Endothelial cell of umbilical vein (primary cell): ENCODE measurements at places on chromosomes 4 and X. TPM values are rescaled to one million over a fixed set of nuclear protein-coding genes. Genes with fewer than 3 reads are reported as not detected.

DNA sequence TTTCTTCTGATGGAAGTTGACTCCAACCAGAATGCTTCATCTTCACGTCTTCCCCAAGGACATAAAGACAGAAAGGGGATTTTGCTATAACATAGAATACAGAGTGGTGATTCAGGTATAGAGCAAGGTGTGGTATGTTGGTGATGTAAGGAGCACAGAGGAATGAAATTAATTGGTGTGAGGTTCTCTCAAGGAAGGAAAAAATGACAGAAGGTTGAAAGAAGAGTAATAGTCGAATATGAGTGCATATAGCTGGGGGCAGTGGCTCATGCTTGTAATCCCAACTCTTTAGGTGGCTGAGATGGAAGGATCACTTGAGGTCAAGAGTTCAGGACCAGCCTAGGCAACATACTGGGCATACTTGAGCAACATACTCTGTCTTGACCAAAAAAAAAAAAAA is 20.1 kb downstream of the KIAA0232 start:
- peaks cover 15% of the 10 kb centered on the region for H3K4me1 ChIP-seq
- DNase-seq, result no peak
- H3K4me3 ChIP-seq, result no peak overlapping the region

The CXXC4 gene
- polyA plus RNA-seq, result not detected in 2 replicates

The P2RY8 gene
- not detected in 2 replicates for polyA plus RNA-seq

- H3K4me3 ChIP-seq, result no peak overlapping the region
- no peak overlapping the region for H3K27ac ChIP-seq
- no peaks in the 10 kb centered on the region for H3K36me3 ChIP-seq
- no peaks in the 10 kb centered on the region for H3K4me1 ChIP-seq
These were observed 317.7 kb upstream of the ANXA10 start for GRCh38 chr4:167774646-167775045.

GRCh38 chr4:86098691-86099090 is 261.2 kb downstream of the MAPK10 start:
- no peaks in the 10 kb centered on the region for H3K36me3 ChIP-seq
- H3K27me3 ChIP-seq, result no peaks in the 10 kb centered on the region
- H3K4me1 ChIP-seq, result no peaks in the 10 kb centered on the region
- H3K27ac ChIP-seq, result no peak overlapping the region

GRCh38 chr4:75561789-75562188 is 5.9 kb downstream of the ODAPH start:
- no peaks in the 10 kb centered on the region for H3K36me3 ChIP-seq
- peaks cover 5% of the 10 kb centered on the region for H3K27me3 ChIP-seq
- H3K4me1 ChIP-seq, result no peaks in the 10 kb centered on the region
- no peak overlapping the region for H3K27ac ChIP-seq
- no peak overlapping the region for H3K4me3 ChIP-seq
- DNase-seq, result no peak

The RHOXF2B gene
- polyA plus RNA-seq, result not detected in 2 replicates

- peaks cover 3% of the 10 kb centered on the region for H3K27me3 ChIP-seq
- peak; percentile 17 for DNase-seq
- H3K4me1 ChIP-seq, result no peaks in the 10 kb centered on the region
- no peaks in the 10 kb centered on the region for H3K36me3 ChIP-seq
These were observed 161.2 kb upstream of the WDFY3 start for GRCh38 chr4:85127653-85128052.

The SORCS2 gene
- polyA plus RNA-seq, result not detected in 2 replicates

The TLR1 gene
- polyA plus RNA-seq, result 0.59 and 0.81 TPM in 2 replicates

DNA sequence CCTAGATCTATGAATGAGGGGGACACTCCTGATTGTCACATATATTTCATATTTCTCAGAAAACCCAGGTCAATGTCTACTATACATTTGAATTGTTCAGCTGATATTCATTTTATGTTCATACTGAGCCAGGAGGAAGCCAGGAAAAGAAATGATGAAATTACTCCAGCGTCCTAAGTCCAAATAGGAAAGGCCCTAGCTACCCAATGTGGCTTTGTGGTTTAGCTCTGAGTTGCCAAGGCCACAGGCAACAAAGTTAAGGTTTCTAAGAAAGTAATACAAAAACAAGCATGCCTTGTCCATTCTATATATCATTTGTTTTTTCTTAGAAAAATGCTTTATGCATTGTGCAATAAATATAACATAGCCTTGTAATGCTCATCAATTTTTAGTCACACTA is 4.5 kb upstream of the CSN2 start:
- H3K4me3 ChIP-seq, result no peak overlapping the region
- peaks cover 2% of the 10 kb centered on the region for H3K27me3 ChIP-seq
- no peaks in the 10 kb centered on the region for H3K4me1 ChIP-seq
- no peak overlapping the region for H3K27ac ChIP-seq
- no peaks in the 10 kb centered on the region for H3K36me3 ChIP-seq

DNA sequence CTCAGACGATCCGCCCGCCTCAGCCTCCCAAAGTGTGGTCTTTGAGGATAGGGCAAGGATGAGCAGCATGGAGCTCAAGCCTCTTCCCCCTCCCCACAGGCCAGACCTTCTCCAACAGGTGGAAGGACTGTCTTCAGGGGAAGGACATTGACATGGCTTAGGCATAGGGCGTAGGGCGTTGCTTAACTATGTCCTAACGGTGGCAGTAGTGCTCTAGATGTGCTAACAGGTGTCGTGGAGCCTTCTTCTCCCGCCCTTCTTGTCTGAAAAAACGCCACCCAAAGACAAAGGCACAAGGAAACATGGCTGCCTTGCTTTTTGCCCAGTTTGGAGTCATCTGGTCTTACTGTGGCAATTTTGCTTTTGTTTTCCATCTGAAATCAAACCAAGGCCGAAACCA is 219.8 kb downstream of the OR13H1 start:
- DNase-seq, result no peak
- H3K36me3 ChIP-seq, result no peaks in the 10 kb centered on the region
- no peak overlapping the region for H3K4me3 ChIP-seq
- no peak overlapping the region for H3K27ac ChIP-seq

- no peak overlapping the region for H3K4me3 ChIP-seq
- no peaks in the 10 kb centered on the region for H3K4me1 ChIP-seq
- H3K36me3 ChIP-seq, result no peaks in the 10 kb centered on the region
- H3K27ac ChIP-seq, result no peak overlapping the region
These were observed 7.4 kb downstream of the UVSSA start for GRCh38 chr4:1354136-1354982.

- DNase-seq, result no peak
- no peaks in the 10 kb centered on the region for H3K27me3 ChIP-seq
- H3K27ac ChIP-seq, result peak overlapping the region; percentile 21
- no peak overlapping the region for H3K4me3 ChIP-seq
These were observed 345.1 kb upstream of the HS3ST1 start for GRCh38 chr4:11773798-11774197.

DNA sequence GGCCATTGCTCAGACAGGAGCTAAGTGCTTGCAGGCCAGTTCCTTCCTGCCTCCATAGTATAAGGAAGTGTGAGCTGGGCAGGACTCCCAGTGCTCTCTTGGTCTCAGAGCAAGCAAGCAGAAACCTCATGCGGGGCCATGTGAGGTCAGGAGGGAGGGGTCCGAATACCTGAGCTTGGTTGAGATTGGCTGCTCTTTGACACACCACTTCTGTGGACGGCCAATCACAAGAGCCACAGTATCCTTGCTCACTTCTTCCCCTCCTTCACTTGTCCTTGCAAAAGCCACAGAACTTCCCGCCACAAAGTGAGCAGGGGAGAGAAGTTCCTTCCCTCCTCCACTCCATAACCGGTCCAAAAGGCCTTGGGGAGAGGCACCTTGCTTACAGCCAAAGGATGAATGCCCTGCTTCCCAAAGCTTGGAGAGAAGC is 56.7 kb downstream of the PRPS1 start:
- no peaks in the 10 kb centered on the region for H3K27me3 ChIP-seq
- H3K36me3 ChIP-seq, result no peaks in the 10 kb centered on the region
- H3K27ac ChIP-seq, result peak overlapping the region; percentile 14
- H3K4me1 ChIP-seq, result peaks cover 41% of the 10 kb centered on the region
- DNase-seq, result peak; percentile 83

The METAP1 gene
- 17.8 and 26.4 TPM in 2 replicates for polyA plus RNA-seq

The ADGRG4 gene
- polyA plus RNA-seq, result 0.08 and 0.13 TPM in 2 replicates

The TMPRSS11F gene
- not detected in 2 replicates for polyA plus RNA-seq

GRCh38 chr4:146342600-146343192 is 128.4 kb downstream of the REELD1 start:
- H3K36me3 ChIP-seq, result no peaks in the 10 kb centered on the region
- H3K4me1 ChIP-seq, result peaks cover 5% of the 10 kb centered on the region
- H3K27ac ChIP-seq, result no peak overlapping the region
- no peak overlapping the region for H3K4me3 ChIP-seq
- H3K27me3 ChIP-seq, result no peaks in the 10 kb centered on the region
- DNase-seq, result peak; percentile 70

DNA sequence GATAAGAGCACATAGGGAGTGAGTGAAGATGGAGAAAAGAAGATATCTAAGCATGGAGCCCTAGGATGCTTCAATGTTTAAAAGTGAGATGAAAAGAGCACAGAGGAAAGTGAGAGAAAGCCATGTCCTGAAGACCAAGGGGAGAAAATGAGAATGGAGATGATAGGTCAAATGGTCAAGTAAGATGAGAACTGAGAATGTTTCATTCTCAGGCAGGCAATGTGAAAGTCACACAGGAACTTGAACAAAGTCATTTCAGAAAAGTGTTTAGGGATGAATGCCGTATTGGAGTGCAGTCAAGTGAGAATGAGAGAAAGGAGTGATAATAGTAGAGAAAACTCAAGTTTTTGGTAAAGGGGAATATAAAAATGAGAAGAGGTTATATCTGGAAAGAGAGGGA is 148.7 kb upstream of the PTCHD1 start:
- H3K36me3 ChIP-seq, result no peaks in the 10 kb centered on the region
- no peaks in the 10 kb centered on the region for H3K27me3 ChIP-seq
- no peak overlapping the region for H3K27ac ChIP-seq
- no peak overlapping the region for H3K4me3 ChIP-seq
- DNase-seq, result no peak

DNA sequence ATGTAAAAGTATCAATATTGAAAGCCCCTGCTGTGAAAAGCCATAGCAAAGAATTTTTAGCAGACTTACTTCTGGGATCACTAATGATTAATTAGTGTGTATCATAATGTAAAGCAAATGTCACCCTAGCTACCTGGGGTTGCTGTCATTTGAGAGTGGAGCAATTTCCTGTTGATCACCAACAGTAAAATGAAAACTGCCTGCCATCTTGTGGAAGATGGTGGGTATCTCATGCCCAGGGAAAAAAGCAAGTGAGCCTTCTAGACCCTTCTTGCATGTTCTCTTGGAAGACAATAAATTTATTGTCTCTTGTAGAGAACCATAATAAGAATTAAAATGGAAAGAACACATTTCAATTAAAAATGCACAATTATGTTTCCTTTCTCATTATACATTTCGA is 360.2 kb downstream of the ZIC3 start:
- no peak overlapping the region for H3K4me3 ChIP-seq
- no peak overlapping the region for H3K27ac ChIP-seq
- no peak for DNase-seq
- no peaks in the 10 kb centered on the region for H3K27me3 ChIP-seq
- no peaks in the 10 kb centered on the region for H3K4me1 ChIP-seq
- H3K36me3 ChIP-seq, result no peaks in the 10 kb centered on the region

DNA sequence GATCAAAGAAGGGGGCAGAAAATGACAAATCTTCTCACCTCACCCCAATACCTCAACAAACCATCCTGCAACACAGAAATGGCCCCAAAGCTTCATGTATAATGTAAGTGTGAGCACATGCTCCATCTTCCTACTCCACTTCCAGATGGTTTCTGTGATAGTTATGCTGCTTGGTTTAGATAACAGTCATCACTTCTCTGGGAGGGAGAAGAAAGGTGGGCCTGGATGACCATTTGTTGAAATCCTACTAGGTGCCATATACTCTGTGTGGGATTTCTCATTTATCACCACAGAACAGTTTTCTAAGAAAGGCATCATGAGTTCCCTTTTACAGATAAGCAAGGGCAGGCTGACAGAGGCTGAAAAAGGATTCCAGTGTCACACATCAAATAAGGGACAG is 31.3 kb upstream of the NXF3 start:
- H3K27ac ChIP-seq, result no peak overlapping the region
- H3K27me3 ChIP-seq, result no peaks in the 10 kb centered on the region
- DNase-seq, result no peak
- H3K36me3 ChIP-seq, result no peaks in the 10 kb centered on the region

- no peaks in the 10 kb centered on the region for H3K27me3 ChIP-seq
- DNase-seq, result no peak
- H3K36me3 ChIP-seq, result no peaks in the 10 kb centered on the region
- H3K4me3 ChIP-seq, result no peak overlapping the region
These were observed 143.8 kb downstream of the FANCB start for GRCh38 chrX:14729058-14729457.

DNA sequence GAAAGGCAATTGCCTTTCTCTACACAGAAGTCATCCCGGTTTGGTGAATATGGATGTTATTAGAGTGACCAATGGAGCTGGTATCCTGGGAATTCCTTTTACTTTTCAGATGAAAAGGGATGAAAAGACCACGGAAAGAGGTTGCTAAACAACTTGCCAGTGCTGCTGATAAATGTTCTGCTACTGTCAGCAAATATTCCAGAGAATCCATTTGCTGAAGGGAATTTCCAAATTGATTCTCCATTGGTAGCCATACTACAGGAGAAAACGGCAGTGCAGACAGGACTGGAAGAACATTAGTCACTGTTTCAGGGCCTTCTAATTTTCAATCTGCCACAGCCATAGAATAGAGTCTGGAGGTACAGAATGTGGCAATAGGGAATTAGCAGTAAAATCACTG is 451.5 kb downstream of the PCDH11X start:
- H3K36me3 ChIP-seq, result no peaks in the 10 kb centered on the region
- no peak overlapping the region for H3K4me3 ChIP-seq
- H3K27me3 ChIP-seq, result no peaks in the 10 kb centered on the region

DNA sequence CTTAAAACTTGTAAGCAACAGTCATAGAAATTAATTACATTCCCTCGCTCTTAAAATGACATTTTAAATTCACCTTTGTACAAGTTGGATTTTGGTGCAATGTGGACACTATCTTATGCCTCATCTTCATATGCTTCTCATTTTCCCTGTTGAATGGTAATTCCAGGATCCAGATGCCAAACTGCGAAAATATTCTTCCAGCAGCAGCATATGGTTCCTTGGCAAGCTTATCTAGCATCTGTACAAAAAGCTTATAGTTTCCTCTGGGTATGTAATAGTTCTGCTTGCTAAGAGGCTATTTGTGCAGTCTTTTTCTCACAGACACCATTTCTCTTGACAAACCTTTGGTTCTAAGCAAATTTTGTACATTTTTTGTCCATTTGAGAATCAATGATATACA is 2079.7 kb upstream of the AGA start:
- no peak overlapping the region for H3K27ac ChIP-seq
- H3K36me3 ChIP-seq, result no peaks in the 10 kb centered on the region
- H3K27me3 ChIP-seq, result no peaks in the 10 kb centered on the region
- H3K4me1 ChIP-seq, result no peaks in the 10 kb centered on the region
- no peak overlapping the region for H3K4me3 ChIP-seq

DNA sequence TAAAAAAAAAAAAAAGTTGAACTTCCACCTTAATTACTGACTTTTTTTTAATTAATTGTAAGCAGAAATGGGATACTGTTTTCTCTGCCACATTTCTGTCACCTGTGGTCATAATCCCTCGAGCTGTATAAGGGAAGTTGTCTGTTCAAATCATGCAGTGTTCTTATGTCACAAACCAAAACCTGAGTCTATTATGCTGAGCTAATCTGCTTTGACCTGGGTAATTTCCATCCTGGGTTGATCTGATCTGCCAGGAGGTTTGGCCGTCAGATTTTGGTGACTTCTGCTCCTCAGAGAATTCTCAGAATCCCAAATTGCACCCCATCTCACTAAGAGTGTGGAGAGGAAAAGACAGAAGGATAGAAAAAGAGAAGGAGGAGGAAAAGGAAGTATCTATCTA is 683.1 kb downstream of the KCTD8 start:
- no peaks in the 10 kb centered on the region for H3K36me3 ChIP-seq
- DNase-seq, result no peak
- no peaks in the 10 kb centered on the region for H3K27me3 ChIP-seq
- no peak overlapping the region for H3K4me3 ChIP-seq
- H3K4me1 ChIP-seq, result no peaks in the 10 kb centered on the region
- H3K27ac ChIP-seq, result no peak overlapping the region

- DNase-seq, result no peak
- no peak overlapping the region for H3K27ac ChIP-seq
- no peaks in the 10 kb centered on the region for H3K4me1 ChIP-seq
- no peak overlapping the region for H3K4me3 ChIP-seq
These were observed 305.5 kb upstream of the EMCN start for GRCh38 chr4:100823066-100823992.
